ENCODE measurements at places on chromosomes 13 and 19.
A peak's percentile ranks its signal among the peaks of the same experiment; 100 is the strongest.

DNA sequence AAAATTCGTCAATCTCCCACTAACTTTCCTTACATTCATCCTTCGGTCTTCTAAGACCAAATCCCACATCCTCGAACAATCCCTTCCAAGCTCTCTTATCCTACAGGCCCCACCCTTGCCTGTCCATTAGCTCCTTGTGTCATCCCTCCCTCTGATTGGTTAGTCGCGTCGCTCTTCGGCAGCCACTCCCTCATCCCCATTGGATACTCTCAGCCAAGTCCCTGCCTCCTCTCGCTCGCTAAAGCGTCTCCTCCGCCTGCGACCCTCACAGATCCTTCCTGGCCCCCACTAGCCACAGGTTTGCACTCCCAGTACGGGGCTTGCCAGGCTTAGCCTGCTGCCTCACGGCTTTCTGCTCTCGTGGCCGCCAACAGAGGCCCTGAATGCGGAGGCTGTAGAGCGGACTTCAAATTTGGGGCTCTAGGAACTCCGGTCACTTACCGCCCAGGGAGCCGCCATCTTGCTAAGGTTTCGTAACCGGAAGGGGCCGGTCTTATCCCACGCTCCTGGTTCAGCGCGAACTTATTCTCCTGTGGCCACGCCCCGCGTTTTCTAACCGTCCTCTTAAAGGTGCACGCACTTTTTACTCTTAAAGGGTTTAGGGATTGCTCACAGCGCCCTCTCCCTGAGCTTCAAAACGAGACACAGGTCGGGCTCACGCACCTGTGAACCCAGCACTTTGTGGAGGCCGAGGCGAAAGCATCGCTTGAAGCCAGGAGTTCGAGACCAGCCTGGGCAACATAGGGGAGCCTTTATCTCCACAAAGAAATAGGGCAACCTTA, at the start of gene DMAC2:
Gene DMAC2, minus strand, starts transcription at position 472 of the 782 bp plus-strand sequence. Its CDS starts 13 bp downstream, at position 459.
- DNase-seq = peak; percentile 87

GRCh38 chr13:79451500-79451962, 29.4 kb upstream of the NDFIP2 start:
- no peak for DNase-seq

- no peak for DNase-seq
These were observed 16.6 kb downstream of the GNA15 start for GRCh38 chr19:3152419-3152780.

DNA sequence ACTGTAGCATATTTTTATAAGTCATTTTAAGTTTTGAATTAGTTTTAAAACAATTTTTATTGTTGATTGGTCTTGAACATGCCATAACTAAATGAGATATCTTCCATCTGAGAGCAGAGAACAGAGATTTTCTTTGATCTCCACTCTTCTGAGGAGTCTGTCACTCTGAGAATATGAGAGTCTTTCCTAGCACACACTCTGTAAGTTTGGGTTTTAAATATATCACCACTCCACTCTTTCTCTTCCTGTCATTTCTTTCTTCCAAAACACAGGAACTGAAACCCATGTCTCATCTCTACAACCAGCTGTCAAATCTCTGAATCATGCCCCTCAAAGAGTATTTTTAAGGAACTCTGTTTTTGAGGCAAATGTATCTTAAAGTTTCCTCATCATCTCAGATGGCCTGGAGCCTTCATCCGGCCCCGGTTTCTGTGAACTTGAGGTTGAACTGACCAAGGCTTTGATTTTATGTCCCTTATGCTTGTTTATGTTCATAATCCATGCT, 698.2 kb upstream of the SGCG start:
- DNase-seq = no peak

DNA sequence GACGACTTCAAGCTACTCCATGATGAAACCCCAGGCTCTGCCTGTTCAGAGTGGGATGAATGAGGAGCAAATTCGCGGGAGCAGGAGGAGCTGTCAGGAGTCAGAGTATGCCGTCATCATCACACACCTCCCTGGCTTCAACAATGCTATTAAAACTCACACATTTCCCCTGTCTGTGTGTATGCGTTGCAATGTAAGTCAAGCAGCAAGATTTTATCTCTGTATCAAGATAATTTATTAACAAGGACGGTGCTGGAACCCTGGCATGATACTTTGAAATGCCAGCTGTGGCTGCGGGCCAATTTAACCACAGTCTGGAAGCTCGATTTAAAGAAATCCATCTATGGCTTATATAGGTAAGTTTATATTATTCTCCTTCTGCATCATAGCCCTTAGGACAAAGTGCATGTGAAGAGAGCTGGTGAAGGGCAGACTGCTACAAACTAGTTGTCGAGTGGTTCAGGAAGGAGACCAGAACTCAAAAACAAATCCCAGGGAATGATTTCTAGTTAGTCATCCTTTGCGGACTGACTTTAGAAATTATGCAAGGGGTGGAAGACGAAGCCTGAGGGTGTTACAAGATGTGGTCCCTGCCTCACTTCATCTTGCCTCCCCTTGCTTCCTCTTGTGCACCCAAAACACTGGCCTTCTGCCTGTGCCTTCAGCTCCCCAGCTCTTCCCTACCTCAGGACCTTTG, 486.5 kb downstream of the COG6 start:
- no peak for DNase-seq

GRCh38 chr13:80782441-80782840, 441.5 kb upstream of the SPRY2 start:
- DNase-seq = no peak

Data from SW 1271 (cell line).